Activated CD8-positive, alpha-beta memory T cell treated with anti-CD3 and anti-CD28 coated beads, Interleukin-2, amount 50 U/mL, for 48 hours (primary cell): ENCODE measurements at places on chromosomes 4 and X.

- no peak for DNase-seq
Observed at GRCh38 chr4:80026100-80026499, 46.9 kb downstream of the ANTXR2 start.

GRCh38 chr4:100430451-100430850 is 87.4 kb downstream of the EMCN start:
- no peak for DNase-seq

GRCh38 chr4:82216219-82216618 is 157.6 kb downstream of the HNRNPD start:
- DNase-seq, result no peak

DNA sequence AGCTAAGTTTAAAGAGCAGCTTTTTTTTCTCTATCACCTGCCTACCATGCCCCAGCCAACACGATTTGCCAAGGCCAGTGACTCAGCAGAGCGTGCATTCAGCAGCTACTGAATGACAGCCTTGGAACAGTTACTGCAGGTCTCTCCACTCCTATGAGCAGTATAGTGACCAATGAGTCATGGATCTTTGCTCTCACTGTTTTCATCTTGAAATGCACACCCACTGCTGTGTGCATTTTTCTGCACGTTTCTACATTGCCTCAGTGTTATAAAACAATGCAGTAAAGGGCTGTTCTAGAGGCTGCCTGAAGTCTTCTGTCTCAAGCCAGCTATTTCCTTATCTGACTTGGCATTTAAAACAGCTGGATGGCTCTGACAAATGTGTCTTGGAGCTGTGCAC is 66.0 kb upstream of the C4orf54 start:
- no peak for DNase-seq

DNA sequence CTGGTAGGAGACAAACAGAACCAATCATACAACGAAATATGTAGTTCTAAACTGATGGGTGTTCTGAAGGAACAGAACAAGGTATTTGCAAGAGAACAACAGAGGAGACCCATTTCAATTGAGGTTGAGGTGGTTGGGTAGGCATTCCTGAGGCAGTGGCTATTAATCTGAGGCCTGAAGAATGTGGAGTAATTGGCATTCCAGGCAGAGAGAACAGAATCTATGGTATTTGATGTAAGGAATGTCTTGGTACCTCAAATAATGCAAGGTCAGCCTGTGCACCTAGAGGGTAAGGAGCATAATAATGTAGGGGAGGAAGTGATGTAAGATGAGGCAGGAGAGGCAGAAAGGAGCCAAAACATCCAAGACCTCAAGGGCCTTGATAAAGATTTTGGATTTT is 109.5 kb upstream of the TEX13C start:
- DNase-seq, result no peak

- DNase-seq, result no peak
Observed at GRCh38 chrX:133745349-133745748, 240.0 kb downstream of the GPC3 start.

DNA sequence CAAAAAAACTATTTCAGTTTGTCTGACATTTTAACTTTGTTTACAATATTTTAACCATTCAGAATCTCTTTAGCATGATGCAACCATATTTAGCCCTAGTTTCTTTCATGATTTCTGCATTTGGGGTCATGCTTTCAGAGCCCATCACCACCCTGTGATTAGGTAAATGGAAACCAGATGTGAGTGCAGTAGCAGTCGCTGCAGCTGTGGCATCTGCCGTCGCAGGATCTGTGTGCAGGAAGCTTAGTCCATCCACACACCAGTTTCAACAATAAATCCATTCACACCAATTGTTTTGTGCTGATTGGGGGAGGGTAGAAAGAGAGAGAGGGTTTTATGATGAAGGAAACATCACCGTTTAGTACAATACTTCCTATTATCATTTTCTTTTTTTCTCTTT is 130.5 kb downstream of the CPEB2 start:
- DNase-seq, result no peak

GRCh38 chr4:2805712-2806389 is 13.0 kb downstream of the SH3BP2 start:
- no peak for DNase-seq

- no peak for DNase-seq
Observed at GRCh38 chr4:42817913-42818312, 74.6 kb upstream of the GRXCR1 start.

- no peak for DNase-seq
Observed at GRCh38 chrX:106397788-106398538, 213.8 kb upstream of the RADX start.

- no peak for DNase-seq
Observed at GRCh38 chrX:107935200-107935599, 47.0 kb downstream of the TEX13B start.

DNA sequence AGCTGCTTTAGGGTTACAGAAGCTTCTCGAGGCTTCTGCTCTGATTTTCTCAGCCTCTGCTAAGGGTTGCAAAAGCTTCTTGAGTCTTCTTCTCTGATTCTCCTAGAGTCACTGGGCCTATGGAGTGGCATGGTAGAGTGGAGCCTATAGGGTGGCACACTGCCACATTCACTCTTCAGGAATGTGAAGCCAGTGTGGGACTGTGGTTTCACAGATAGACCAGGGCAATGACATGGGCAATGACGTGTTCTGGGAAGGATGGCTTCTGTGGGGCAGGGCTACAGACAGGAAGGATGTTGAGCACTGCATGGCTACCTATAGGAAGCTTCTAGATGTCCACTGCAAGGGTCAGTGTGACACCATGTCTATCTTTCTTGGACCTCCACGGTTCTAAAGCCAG is 11.0 kb upstream of the MAMLD1 start:
- no peak for DNase-seq

DNA sequence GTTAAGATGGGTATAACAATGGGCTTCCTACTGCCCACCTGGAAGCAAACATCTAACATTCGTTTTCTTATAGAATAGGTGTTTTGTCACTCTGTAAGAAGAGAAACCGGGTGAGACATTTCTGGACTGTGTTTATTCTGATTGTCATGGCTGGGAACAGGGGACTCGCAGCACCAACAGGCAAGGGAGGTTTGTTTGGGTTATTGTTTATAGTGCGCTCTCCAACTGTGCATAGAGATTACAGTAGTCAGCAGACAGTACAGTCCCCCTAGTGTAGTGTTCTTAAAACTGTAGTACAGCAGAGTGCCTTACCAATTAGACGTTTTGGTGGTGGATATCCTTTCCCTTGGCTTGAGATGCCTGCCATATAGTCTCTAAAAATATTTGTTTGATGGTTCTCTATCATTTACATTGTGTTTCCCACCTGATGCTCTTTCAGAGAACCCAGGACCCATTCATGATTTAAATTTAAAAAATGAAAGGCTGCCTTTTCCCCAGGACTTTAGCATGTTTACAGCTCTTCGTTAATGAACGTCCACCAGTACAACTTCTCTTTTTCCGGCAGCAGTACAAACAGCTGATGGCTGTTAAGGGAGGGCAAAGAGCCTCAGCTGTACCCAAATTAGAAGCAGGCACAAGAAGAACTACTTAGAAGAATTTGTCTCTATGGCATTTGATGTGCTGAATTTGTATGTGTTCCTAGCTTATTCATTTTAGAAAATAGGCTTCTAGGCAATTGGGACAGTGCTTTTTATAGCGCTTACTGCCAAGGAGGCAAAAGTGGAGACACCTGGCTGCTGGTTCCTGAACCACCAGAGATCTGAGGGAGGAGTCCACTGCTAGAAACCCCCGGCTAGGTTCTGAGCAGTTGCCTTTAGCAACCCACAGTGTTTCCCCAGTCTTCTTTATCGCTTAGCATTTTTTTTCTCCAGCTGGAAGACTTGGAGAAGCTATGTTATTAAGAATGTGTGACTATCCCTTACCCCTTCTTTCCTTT is 1.0 kb upstream of the RNF150 start:
- DNase-seq, result no peak

GRCh38 chr4:58636381-58636780 is 1526.2 kb upstream of the IGFBP7 start:
- no peak for DNase-seq

DNA sequence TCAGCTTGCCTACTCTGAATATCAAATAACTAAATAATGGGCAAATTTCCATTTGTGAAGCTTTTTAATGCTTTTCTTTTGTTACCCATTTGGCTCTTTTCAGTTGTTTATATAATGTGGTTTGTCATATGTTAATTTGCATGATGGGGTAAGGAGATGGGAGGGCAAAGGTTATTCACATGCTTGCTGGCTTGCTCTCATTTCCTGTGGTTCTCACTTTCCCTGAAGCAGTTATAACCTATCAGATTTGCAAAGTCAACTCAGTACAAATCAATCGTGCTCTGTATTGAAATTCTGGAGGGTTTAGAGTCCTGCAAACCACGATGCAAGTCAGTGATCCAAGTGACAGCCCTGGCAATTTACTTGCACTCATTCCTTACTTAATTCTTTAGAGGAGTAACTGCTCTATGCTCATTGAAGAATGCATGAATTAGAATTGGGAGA is 711.2 kb downstream of the ADGRL3 start:
- DNase-seq, result no peak

DNA sequence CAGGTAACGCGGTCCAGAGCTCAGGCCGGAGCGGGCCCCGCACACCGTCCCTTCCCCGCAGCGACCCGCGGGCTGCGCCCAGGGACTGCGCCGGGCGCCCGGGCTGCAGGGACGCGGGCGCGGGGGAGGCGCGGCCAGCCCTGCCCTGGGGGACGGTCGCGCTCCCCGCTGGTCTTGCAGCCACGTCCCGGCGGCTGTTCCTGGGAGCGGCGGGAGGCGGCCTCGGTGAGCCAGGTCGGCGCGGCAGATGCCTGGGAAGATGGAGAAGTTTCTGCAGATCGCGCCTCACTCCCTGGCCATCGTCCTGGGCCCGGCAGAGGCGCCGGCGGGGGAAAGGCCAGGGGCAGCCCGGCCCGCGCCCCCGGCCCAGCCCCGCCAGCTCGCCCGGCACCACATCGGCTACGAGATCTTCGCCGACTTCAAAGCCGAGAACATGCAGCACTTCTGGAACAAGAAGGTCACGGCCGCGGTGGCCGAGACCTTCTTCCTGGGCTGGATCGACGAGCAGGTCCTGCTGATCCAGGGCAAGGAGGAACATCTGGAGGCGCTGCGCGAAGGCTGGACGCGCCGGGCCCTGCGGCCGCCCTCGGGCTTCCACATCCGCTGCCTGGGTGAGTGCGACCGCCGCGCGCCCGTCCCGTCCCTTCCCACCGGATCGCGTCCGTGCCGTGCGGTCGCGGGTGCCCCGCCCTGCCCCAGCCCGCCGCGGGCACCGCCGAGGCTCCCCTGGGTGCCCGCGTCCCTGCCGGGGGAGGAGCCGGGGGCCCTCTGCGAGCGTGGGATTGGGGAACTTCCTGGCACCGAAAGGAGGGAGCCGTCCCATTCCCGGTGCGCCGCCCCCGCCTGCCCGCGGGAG is 107.4 kb upstream of the STOX2 start:
- peak; percentile 56 for DNase-seq
